ENCODE measurements at places on chromosomes 5 and 9.
A peak's percentile ranks its signal among the peaks of the same experiment; 100 is the strongest.

DNA sequence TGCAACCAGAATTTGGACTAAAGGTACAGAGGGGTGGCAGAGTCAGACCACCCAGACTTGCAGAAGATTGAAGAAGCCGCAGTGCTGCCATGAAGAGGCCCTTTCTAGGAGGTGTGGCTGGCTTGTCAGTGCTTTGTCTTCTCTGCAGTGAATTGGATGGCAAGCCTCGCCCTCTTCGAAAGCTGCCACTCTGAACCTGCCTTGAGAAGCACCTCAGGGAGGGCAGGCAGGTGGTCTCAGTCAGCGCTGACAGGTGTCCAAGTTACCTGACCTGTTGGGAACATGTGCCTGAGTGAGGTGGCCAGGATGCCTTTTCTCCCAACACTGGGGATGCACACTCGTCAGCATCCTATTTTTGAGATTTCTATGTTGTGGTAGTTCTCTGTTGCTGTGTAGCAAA lies 6.2 kb downstream of the TENT4A start:
- no peak overlapping the region for H3K4me3 ChIP-seq
- peaks cover 66% of the 10 kb centered on the region for H3K4me1 ChIP-seq
- peaks cover 14% of the 10 kb centered on the region for H3K36me3 ChIP-seq
- no peak overlapping the region for H3K27ac ChIP-seq

- H3K36me3 ChIP-seq: peaks cover 29% of the 10 kb centered on the region
- H3K27me3 ChIP-seq: no peaks in the 10 kb centered on the region
- peak overlapping the region; percentile 39 for H3K27ac ChIP-seq
- no peak overlapping the region for H3K4me3 ChIP-seq
- DNase-seq: no peak
Measured at GRCh38 chr9:137556069-137556838, 4.6 kb downstream of the MRPL41 start.

GRCh38 chr9:37002413-37003217 lies 31.5 kb downstream of the PAX5 start:
- peaks cover 36% of the 10 kb centered on the region for H3K27me3 ChIP-seq
- no peaks in the 10 kb centered on the region for H3K36me3 ChIP-seq
- H3K27ac ChIP-seq: no peak overlapping the region
- H3K4me3 ChIP-seq: no peak overlapping the region

DNA sequence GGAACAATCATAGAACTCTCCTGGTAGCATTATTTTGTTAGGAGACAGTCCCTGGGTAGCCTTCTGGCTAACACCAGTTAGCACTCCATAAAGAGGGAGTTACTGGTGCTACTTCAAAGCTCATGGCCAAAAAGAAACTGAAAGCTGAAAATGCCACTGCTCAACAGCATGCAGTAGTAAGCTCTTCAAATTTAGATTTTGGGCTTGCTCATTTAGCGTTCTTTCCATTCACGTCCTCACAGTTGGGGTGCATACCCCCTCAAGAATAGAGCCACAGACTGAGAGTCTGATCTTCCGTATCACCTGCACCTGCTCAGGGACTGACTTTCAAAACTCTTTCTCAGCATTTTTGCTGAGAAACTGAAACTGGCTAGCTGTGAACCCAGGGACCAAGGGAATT lies 24.7 kb downstream of the NTRK2 start:
- H3K36me3 ChIP-seq: no peaks in the 10 kb centered on the region
- H3K27ac ChIP-seq: no peak overlapping the region
- no peak overlapping the region for H3K4me3 ChIP-seq
- no peaks in the 10 kb centered on the region for H3K4me1 ChIP-seq
- DNase-seq: no peak

DNA sequence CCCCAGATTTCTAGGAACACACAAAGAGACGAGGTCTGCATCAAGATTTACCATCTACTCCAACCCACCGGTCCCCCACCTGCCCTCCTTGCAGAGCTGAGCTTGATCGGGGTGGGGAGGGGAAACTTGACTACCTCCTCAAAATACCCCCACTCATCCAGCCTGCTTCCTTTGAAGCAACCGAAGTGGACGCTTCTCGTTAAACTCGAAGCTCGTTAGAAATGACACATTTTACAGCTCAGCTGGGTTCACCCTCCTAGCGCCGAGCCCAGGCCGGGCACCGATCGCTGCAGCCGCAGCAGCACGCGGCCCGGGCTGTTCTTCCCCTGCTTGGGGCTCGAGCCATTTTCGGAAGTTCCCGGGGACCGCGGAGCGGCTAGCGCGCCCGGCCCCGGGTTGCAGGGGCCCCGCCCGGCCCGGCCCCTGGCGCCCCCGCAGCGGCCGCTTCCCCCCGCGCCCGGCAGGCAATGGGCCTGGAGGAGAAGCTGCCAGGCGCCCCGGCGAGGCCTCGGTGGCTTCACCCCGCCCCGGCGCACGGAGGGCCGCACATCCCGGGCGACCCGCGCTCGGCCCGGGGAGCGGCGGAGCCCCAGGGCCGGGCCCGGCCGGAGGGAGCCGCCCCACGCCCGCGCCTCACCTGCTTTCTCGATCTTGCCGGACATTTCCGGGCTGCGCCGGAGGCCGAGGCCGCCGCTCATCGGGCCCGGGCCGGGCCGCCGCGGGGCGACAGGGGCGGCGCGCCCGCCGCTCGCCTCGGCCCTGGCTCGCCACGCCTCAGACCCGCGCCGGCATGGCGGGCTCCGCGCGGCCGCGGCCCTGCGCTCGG lies 530 bp downstream of the RAPGEF1 start:
- DNase-seq: no peak
- peaks cover 4% of the 10 kb centered on the region for H3K36me3 ChIP-seq
- peak overlapping the region; percentile 66 for H3K4me3 ChIP-seq
- peak overlapping the region; percentile 89 for H3K27ac ChIP-seq

GRCh38 chr9:37408933-37409710 lies 13.4 kb upstream of the GRHPR start:
- H3K36me3 ChIP-seq: no peaks in the 10 kb centered on the region
- H3K4me1 ChIP-seq: peaks cover 31% of the 10 kb centered on the region
- no peaks in the 10 kb centered on the region for H3K27me3 ChIP-seq
- no peak overlapping the region for H3K4me3 ChIP-seq
- no peak overlapping the region for H3K27ac ChIP-seq

GRCh38 chr9:97773723-97774122 lies 76.6 kb upstream of the XPA start:
- no peaks in the 10 kb centered on the region for H3K36me3 ChIP-seq
- no peak overlapping the region for H3K27ac ChIP-seq
- no peak for DNase-seq

DNA sequence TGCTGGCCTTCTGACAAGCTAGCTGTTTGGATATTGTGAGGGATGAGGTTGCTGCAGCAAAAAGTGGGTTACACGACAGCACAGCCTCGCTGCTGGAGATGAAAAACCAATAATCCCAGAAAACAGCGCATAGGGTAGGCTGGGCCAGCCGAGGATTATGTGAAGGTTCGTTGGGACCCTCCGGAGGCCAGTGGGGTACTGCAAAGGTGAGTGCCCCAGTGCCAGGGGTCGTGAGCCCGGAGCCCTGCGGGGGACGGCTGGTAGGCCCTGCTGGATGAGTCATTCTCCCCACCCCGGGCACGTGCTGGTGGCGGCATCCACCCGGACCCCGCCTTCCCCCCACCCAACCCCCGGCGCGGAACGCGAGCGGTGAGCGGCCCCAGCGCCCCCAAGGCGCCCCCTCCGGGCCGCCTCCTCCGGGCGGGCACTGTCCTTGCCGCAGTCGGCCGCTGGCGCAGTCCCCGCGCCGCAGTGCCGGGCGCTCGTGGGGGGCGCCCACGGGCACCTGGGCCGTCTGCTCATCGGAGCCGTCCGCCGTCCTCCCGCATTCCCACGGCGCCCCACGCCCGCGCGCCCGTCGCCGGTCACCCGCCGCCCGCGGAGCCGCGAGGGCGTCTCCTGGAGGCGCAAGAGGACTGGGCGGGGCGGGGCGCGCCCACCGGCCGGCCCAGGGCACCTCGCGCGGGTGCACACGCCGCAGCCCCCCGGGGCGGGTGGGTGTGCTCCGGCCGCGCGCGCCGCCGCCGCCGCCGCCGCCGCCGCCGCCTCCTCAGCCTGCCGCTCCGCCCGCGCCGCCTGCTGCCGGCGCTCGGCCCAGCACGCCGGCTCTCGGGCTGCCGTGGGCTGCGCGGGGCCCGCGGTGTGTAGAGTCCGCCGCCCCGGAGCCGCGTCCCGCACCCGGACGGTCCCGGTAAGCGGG lies at the start of gene PHF24:
TSS of gene PHF24 (plus strand) at position 794 of the 919 bp plus-strand sequence. CDS start 13,014 bp downstream, outside the sequence.
- H3K36me3 ChIP-seq: no peaks in the 10 kb centered on the region
- no peak within 1 kb of the TSS for H3K27ac ChIP-seq
- H3K4me3 ChIP-seq: peak within 1 kb of the TSS; percentile 51
- peaks cover 2% of the 10 kb centered on the region for H3K4me1 ChIP-seq
- no peak for DNase-seq

DNA sequence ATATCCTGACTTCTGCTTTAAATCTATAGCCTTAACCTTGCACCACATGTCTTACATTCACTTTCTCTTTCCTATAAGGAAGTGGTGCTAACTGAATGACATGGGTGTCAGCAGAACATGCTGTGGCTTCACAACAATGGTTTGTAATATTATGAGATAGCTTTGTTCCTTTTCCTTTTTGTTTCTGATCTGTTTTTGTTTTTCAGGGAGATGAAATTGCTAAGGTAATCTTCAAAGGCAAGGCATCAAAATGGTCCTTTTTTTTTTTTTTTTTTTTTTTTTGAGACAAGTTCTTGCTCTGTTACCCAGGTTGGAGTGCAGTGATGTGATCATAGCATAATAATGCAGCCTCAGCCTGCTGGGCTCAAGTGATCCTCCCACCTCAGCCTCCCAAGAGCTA lies 53.6 kb upstream of the RANBP6 start:
- H3K4me3 ChIP-seq: no peak overlapping the region
- H3K4me1 ChIP-seq: no peaks in the 10 kb centered on the region
- no peak overlapping the region for H3K27ac ChIP-seq
- peak; percentile 5 for DNase-seq
- H3K36me3 ChIP-seq: no peaks in the 10 kb centered on the region

DNA sequence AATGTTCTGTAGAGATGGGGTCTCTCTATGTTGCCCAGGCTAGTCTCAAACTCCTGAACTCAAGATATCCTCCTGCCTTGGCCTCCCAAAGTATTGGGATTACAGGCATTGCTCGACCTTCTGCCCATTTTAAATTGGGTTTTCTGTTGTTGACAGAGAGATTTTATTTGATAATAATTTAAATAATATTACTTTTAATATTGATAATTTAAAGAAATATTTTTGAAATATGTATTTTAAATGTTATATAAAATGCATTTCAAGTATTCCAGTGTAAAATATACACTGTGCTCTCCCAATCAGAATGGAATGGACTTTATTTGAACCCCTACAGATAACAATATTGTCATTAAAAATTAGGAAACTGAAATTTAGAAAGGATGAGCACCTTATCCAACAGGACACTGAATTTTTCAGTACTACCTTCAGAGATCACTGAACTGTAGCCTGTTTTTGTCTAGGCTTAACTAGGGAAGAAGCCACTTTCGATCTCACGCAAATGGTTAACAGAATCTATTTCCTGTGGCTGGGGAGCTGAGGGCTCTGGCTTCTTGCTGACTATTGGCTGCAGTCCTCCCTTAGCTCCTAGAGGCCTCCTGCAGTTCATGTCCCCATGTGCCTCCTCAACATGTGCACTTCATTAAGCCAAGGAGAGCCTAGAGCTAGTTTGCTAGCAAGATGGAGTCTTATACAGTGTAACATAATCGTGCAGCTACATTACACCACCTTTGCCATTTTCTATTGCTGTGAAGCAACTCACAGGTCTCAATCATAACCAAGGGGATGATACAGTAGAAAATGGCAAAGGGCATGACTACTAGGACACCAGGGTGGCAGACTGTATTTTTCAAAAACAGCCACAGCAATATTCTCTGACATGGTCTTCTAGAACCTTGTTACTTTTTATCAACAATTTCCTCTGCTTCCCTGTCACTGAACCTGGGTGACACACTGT lies 150.0 kb downstream of the CDC42SE2 start:
- H3K4me3 ChIP-seq: no peak overlapping the region
- DNase-seq: no peak
- H3K27ac ChIP-seq: no peak overlapping the region

DNA sequence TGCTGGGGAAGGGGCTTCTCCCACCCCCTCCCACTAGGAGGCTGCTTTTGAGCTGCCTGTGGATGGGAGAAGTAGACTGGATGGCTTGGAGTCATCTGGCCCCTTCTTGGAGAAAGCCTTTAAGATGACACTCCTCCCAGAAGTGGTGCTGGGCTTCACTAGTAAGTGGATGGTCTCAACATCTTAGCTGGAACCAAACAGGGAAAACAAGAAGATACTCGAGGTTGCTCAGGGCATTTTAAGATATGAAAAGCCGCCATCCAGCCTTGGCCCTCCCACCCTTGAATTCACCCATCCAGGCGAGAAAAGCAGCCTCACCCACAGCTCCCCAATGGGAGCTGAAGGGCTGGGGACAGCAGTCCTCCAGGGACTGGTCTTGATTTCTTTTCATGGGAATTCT lies 7.8 kb upstream of the SMIM32 start:
- DNase-seq: no peak
- H3K4me3 ChIP-seq: no peak overlapping the region
- no peak overlapping the region for H3K27ac ChIP-seq
- no peaks in the 10 kb centered on the region for H3K36me3 ChIP-seq
- no peaks in the 10 kb centered on the region for H3K4me1 ChIP-seq

GRCh38 chr5:148559461-148559860 lies 94.9 kb downstream of the HTR4 start:
- H3K4me1 ChIP-seq: no peaks in the 10 kb centered on the region
- H3K4me3 ChIP-seq: no peak overlapping the region
- H3K27me3 ChIP-seq: no peaks in the 10 kb centered on the region
- no peaks in the 10 kb centered on the region for H3K36me3 ChIP-seq

DNA sequence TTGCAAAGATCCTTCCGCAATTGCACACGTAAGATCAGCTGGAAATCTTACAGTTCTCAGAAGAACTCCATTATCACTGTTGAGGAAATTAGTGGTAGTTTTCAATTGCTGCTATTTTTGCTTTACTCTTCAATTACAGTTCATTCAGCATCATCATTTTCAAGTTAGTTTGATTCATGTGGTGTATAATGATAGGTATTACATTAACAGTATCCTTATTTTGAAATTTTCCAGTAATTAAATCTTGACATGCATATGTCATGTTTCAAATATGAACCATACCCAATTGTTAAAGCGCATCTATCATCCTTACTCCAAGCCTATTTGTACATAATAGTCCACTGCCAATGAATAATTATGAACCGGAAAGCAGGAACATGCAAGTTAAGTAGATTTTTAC lies 60.3 kb downstream of the NR6A1 start:
- H3K4me1 ChIP-seq: no peaks in the 10 kb centered on the region
- H3K4me3 ChIP-seq: no peak overlapping the region
- H3K27ac ChIP-seq: no peak overlapping the region
- H3K27me3 ChIP-seq: no peaks in the 10 kb centered on the region
- no peak for DNase-seq

DNA sequence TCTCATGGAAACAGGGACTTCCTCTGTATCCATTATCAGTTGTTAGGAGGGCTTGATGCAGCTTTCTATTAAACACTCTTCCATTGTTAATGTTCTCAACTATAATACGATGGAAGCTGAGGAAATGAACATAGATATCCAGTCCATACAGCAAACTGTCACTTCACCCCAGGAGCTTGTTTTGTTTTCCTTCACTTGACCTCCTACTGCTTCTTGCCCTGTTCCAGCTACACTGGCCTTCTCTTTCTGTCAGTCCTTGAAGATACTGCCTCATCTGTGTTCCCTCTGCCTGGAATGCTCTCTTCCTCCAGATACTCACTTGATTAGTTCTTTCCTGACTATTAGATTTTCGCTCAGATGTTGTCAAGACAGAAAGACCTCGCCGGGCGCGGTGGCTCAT lies 17.1 kb downstream of the CTNNA1 start:
- H3K27me3 ChIP-seq: no peaks in the 10 kb centered on the region
- no peak for DNase-seq
- no peak overlapping the region for H3K27ac ChIP-seq
- no peak overlapping the region for H3K4me3 ChIP-seq

Data from thymus (tissue), 14 donors.